ENCODE measurements at places on chromosomes 7 and 10. TPM values are rescaled to one million over a fixed set of nuclear protein-coding genes. Genes with fewer than 3 reads are reported as not detected.

DNA sequence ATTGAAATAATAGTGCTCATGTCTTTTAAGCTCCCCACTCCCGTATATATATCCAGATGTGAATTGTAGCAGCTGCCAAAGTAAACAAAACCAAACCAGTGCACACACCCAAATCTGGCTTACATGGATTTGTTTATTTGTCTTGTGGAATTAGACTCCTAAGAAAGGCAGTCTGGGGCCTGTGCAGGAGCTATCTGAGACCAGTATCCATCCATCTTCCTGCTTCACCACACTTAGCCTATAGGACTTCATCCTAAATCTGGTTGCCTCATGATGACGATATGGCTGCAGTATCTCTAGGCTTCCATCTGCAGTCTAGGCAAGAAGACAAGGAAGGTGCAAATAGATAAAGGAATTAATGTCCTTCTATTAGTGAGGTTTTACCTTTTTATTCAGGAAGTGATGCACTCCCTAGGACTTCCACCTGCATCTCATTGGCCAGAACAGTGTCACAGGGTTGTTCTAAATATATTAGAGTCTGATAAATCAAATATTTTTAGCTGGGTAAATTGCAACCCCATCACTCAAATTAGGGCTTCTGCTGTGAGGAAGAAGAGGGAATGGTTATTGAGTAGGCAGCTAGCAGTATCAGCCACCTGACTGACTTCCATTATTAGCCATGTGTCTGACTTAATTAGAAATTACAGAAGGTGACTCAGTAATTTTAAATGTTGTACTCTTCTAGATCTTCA, 6.0 kb downstream of the WIPF3 start:
- DNase-seq, result no peak

- DNase-seq, result no peak
These were observed 93.9 kb upstream of the TMEM106B start for GRCh38 chr7:12117170-12117569.

Gene BCAP29
- 31.0 TPM for total RNA-seq

Gene ANKRD61
- 0.18 TPM for total RNA-seq

Gene EBLN1
- total RNA-seq, result not detected
